Left lung (tissue), 14 donors: ENCODE measurements at places on chromosomes 7 and 10. TPM values are rescaled to one million over a fixed set of nuclear protein-coding genes. Genes with fewer than 3 reads are reported as not detected.

Gene GALNT17
- 8.9 TPM for total RNA-seq

- DNase-seq = no peak
- H3K4me3 ChIP-seq = no peak overlapping the region
- H3K27me3 ChIP-seq = no peaks in the 10 kb centered on the region
- H3K27ac ChIP-seq = no peak overlapping the region
- H3K36me3 ChIP-seq = peaks cover 95% of the 10 kb centered on the region
Measured at GRCh38 chr10:86461963-86462804, 59.4 kb downstream of the WAPL start.

DNA sequence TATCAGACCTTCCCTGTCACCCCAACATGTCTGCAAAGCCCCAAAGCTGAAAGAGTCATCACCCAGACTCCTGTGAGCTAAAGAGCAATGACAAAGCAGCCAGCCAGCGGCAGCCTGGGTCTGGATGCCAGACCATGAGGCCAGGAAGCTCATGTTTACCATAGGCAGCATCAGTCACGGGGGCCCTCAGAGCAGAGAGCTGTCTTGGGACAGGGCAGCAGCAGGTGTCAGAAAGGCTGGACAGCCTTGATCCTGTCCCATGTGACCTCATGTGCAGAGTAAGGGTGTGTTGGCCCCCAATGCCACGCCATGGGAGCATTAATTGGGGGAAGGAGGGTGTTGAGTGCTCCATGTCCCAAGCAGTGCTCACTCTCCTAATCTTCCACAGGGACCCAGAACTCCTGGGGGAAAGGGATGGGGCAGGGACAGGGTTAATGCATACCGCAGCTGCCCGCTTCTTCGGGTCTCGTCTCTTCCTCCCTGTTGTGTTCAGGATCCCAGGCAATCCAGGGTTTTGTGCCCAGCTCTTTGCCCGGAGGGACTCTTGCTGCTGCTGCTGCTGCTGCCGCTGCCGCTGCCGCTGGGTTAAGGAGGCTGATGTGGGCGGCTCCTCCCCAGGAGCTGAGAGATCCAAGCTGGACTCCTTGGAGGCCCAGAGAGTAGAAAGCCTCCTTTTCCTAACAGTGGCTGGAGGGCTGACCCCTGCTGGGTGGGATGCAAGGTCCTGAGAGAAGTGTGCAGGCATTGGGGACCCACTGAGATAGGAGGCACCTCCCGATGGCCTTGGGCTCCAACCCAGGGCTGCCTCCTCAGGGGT, 7.1 kb downstream of the CCDC201 start:
- no peaks in the 10 kb centered on the region for H3K4me1 ChIP-seq
- H3K27me3 ChIP-seq = no peaks in the 10 kb centered on the region
- no peak for DNase-seq
- H3K27ac ChIP-seq = no peak overlapping the region
- no peak overlapping the region for H3K4me3 ChIP-seq
- H3K36me3 ChIP-seq = no peaks in the 10 kb centered on the region

- H3K27ac ChIP-seq = no peak overlapping the region
- no peaks in the 10 kb centered on the region for H3K36me3 ChIP-seq
- H3K27me3 ChIP-seq = no peaks in the 10 kb centered on the region
- no peaks in the 10 kb centered on the region for H3K4me1 ChIP-seq
Measured at GRCh38 chr7:116331020-116331419, 120.7 kb downstream of the TES start.

Gene CYP3A7
- total RNA-seq = 0.41 TPM

- H3K27ac ChIP-seq = no peak overlapping the region
- DNase-seq = no peak
- H3K36me3 ChIP-seq = no peaks in the 10 kb centered on the region
- peaks cover 10% of the 10 kb centered on the region for H3K4me1 ChIP-seq
Measured at GRCh38 chr10:36170943-36171501, 528.9 kb upstream of the FZD8 start.

Gene PITRM1
- total RNA-seq = 71.6 TPM

- H3K27ac ChIP-seq = peak overlapping the region; percentile 92
- peaks cover 27% of the 10 kb centered on the region for H3K36me3 ChIP-seq
- H3K4me3 ChIP-seq = peak overlapping the region; percentile 53
- no peaks in the 10 kb centered on the region for H3K27me3 ChIP-seq
- no peak for DNase-seq
Measured at GRCh38 chr7:74093671-74094223, 10.1 kb downstream of the LIMK1 start.

Gene ENTPD1
- total RNA-seq = 37.6 TPM
